ENCODE measurements at places on chromosomes 6 and 20.

GRCh38 chr6:14452567-14453527 lies 335.3 kb downstream of the CD83 start:
- DNase-seq: peak; percentile 36

DNA sequence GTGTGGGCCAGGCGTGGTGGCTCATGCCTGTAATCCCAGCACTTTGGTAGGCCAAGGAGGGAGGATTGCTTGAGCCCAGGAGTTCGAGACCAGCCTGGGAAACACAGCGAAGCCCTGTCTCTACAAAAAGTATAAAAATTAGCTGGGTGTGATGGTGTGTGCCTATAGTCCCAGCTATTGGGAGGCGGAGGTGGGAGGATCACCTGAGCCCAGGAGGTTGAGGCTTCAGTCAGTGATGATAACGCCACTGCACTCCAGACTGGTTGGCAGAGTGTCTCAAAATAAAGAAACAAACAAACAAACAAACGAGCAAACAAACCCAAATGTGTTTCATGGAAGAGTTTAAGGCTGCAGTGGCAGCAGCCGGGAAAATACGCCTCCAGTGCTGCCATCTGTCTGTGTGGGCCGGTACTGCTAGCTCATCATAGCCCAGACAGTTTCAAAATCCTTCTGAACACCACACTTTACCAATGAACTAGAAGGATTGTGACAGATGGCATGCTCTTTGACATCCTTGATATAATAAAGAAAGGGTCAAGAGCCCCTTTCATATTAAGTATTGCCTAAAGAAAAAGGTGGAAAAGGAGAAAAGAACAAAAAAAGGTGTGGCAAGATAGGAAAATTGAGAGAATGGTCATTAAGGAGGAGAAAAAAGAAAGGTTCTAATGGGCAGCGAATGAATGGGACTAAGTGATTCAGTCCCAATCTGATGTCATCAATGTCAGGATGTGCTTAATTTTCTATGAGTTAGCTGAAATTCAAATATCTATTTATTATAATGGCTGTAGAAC lies 298.6 kb downstream of the SYNE1 start:
- peak; percentile 60 for DNase-seq

DNA sequence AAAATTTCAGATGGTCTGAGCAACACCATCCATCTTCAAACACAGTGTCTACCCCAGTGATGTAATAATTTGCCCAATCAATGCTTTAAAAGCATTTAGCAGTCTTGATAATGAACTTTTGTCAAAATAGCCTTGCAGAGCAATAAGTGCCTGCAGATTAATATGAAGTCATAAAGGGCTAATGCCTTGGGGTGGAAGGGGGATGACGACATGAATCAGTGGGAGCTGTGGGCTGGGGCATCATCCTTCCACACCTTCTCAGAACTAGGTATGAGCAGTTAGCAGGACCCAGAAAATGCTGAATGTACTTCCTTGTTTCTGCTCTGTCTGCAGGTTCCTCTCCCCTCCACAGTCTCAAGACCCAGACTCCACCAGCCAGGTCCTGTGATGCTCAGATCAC lies 166.2 kb upstream of the MAFB start:
- DNase-seq: no peak

DNA sequence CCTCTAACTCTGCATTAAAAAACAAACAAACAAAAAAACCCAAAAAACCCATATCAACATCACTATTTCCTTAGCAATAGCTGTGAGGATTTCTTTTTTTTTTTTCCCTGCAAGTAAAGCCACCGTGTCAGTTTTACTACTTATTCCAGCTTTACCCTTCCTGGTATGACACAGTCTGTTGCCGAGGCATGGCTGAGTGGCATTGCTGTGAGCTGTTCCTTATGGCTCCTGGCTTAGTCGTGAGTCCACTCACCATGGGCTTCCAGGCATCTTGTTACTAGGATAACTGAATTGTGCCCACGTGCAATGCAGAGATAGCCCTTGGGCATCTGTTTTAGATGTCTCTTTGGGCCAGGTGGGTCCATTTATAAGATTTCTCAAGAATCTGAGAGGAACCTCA lies 84.8 kb downstream of the LRRC1 start:
- no peak for DNase-seq

DNA sequence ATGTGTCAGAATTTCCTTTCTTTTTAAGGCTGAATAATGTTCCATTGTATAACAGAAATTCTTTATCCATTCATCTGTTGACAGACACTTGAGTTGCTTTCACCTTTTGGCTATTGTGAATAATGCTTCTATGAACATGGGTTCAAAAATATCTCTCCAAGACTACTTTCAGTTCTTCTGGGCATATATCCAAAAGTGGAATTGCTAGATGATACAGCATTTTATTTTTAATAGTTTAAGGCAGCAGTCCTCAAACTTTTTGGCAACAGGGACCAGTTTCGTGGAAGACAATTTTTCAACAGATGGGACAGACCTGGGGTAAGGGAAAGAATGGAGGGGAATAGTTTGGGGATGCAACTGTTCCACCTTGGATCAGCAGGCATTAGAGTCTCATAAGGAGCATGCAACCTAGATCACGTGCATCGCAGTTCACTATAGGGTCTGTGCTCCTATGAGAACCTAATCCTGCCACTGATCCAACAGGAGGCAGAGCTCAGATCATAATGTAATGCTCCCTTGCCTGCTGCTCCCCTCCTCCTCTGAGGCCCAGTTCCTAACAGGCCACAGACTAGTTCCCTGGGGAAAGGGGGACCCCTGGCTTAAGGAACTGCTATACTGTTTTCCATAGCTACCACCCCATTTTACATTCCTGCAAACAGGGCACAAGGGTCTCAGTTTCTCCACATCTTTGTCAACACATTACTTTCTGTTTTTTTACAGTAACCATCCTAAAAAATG lies 239.9 kb upstream of the RNF217 start:
- DNase-seq: no peak

DNA sequence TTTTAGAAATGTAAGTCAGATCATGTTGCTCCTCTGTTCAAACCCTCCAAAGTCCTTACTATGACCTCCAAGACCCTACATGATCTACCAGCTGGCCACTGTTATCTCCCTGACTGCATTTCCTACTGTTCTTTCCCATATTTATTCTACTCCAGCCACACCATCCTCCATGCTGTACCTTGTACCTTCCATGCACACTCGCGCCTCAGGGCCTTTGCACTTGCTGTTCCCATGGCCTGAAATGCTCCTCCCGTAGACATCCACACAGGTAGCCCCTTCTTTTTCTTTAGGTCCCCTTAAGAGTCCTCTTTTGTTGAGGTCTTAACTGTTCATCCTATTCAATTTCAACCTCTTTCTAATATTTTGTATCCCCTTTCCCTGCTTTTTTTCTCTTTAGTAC lies 47.0 kb downstream of the HEBP2 start:
- DNase-seq: no peak

- no peak for DNase-seq
These were observed 59.2 kb downstream of the SYNJ2 start for GRCh38 chr6:158040804-158041347.

DNA sequence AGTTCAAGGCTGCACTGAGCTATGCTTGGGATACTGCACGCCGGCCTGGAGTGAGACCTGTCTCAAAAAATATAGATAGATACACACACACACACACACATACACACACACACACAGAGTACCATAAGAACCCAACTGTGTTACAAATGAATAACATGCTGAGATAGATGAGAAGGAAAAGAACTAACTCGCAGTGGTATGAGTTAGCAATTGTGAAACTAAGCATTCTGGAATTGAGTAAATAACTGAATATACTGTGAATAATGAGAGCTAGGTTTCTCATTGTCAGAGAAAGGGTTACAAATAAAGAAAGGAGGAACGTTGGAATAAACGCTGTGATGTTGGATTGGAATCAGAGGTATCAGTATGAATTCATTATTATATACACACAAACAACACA lies 14.6 kb upstream of the FAXC start:
- DNase-seq: no peak

DNA sequence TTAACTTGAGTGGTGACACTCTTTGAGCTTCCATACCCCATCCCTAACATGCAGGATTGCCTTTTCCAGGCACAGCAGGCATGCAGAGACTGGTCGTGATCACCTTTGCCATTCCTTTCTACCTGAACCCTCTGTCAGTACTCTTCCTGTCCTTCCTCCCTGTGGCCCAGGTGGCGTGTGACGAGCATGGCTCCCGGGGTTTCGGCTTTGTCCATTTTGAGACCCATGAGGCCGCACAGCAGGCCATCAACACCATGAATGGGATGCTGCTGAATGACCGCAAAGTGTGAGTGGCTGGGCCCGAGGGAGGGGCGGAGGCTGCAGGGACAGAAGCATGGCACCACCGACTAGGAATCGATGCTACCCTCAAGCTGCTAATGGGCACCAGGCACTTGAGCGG lies 6.7 kb downstream of the PABPC1L start:
- DNase-seq: no peak

DNA sequence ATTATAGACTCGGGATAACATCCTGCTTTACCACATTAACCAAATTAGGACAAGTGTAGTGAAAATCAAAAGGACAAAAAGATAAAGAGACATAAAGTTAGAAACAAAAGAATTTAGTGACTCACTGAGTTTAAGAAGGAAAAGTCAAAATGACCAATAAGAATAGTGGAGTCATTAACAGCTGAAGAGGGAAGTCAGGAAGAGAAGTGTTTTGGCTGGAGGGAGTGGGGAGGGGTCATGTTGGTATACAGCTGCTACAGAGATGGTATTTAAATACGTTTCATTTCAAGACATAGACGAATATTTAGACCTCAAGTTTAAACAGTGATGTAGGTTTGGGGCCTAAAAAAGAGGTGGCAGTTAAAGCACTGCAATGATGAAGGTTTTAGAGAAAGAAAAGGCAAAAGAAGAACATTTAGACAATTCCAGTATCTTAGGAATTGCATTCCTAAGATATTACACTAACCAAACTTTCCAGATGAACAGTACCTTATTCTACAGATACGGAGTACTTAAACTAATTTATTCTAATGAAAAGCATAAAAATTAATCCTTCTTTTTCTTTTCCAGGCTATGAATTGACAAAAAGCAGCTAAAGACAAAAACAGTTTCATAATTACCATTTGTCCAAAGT lies 10.6 kb downstream of the FKBP5 start:
- no peak for DNase-seq

- peak; percentile 76 for DNase-seq
These were observed 109.6 kb downstream of the RTN4IP1 start for GRCh38 chr6:106519460-106520394.

GRCh38 chr6:135228486-135228885 lies 47.4 kb downstream of the MYB start:
- DNase-seq: no peak

DNA sequence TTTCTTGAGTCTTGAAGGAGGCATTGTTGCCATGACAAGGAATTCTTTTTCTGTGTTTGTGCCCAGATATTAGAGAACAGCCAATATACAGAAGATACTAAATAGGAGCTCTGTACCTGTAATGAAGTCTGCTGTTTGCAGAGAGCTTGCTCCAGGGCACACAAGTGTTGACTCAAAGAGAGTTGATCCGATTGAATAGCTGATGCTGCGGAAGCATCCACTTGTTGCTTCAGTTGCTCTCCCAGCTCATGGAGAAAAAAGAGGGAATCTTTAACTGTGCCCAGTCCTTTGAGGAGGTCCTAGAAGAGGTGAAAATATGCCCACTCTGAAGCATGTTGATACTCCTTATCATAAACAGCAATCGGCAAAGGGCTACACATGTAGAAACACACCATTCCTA lies 411.4 kb downstream of the ESR1 start:
- DNase-seq: no peak

DNA sequence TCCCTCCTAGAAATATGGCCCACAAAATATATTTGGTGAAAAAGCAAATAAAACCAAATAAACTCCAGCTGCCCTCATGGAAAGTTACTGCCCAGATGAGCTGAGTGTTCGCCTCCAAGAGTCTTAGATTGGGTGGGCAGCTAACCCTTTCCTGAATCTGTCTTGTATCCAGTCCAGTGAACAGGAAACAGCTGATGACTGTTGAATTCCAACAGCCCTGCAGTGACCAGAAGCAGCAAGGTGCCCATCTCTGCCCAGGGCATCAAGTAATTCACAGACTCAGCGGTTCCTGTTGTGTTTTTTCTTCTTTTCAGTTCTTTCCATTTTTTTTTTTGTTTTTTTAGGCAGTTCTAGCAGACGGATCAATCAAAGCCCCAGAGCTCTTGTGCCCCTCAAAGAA lies 199.2 kb downstream of the UBE3D start:
- DNase-seq: no peak

GRCh38 chr20:50302341-50303057 lies 111.9 kb downstream of the CEBPB start:
- DNase-seq: no peak

- no peak for DNase-seq
These were observed 265.9 kb downstream of the DLL1 start for GRCh38 chr6:170024940-170025339.

DNA sequence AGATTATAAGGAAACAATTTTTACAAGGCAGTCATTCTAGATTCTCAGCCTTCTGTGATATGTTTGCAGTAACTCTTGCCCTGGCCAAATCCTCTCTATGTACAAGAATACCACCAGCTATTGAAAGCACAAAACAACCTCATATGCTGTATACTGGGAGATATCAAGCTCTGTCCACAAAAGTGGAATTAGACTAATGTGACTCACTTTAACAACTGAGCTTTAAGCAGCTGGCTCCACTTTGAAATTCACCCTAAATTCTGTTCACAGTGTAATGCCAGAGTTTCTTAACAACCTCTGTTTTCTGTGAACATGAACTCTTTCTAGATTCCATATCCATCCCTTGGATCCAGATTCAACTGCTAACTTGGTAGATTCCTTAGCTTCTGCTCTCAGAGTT lies 47.6 kb downstream of the CHD6 start:
- no peak for DNase-seq

- DNase-seq: no peak
These were observed 3.2 kb downstream of the TFB1M start for GRCh38 chr6:155311086-155311485.

DNA sequence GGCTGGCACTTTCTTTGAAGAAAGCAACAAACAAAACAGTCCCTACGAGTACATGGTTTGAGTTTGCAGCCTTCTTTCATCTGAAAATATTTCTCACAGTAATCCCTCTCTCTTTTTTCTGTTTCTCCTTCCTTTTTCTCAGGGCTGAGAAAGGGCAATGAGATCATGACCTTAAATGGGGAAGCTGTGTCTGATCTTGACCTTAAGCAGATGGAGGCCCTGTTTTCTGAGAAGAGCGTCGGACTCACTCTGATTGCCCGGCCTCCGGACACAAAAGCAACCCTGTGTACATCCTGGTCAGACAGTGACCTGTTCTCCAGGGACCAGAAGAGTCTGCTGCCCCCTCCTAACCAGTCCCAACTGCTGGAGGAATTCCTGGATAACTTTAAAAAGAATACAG lies 80.7 kb upstream of the CLDN20 start:
- no peak for DNase-seq

- DNase-seq: no peak
These were observed 212.3 kb upstream of the PMEPA1 start for GRCh38 chr20:57922083-57922482.

- no peak for DNase-seq
These were observed 54.8 kb upstream of the SPDEF start for GRCh38 chr6:34610819-34611477.

DNA sequence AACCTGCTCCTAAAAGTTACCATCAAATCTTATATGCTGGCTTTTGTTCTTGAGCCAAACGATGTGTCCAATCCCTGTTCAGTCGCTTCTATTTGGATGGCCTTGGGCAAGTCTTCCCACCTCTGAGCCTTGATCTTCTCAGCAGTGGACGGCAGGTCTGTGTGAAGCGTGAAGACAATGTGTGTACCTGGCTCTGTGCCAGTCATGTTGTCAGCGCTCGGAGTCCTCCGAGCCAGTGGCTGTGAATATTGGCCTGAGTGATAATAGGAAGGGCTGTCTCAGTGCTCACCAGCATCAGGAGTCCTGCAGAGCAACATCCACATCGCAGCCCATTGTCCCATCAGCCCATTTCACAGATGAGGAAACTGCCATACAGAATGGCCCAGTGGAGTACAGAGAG lies 219.0 kb downstream of the CDC5L start:
- DNase-seq: no peak

Data from CD4-positive, alpha-beta T cell treated with Interleukin-6 at 100 ng/mL for 8 hours (primary cell).